Keratinocyte (primary cell): ENCODE measurements at places on chromosomes 6 and 20. TPM values are rescaled to one million over a fixed set of nuclear protein-coding genes. Genes with fewer than 3 reads are reported as not detected.

GRCh38 chr6:145258122-145258521 is 477.2 kb downstream of the EPM2A start:
- no peaks in the 10 kb centered on the region for H3K4me1 ChIP-seq
- DNase-seq, result no peak
- H3K27ac ChIP-seq, result no peak overlapping the region
- no peak overlapping the region for H3K4me3 ChIP-seq
- no peaks in the 10 kb centered on the region for H3K27me3 ChIP-seq
- no peaks in the 10 kb centered on the region for H3K36me3 ChIP-seq

- no peak overlapping the region for H3K27ac ChIP-seq
- peak overlapping the region; percentile 24 for H3K4me3 ChIP-seq
- peaks cover 7% of the 10 kb centered on the region for H3K4me1 ChIP-seq
Measured at GRCh38 chr20:36153736-36154699, 522 bp upstream of the EPB41L1 start.

- H3K27ac ChIP-seq, result no peak overlapping the region
- H3K4me1 ChIP-seq, result peaks cover 12% of the 10 kb centered on the region
- no peaks in the 10 kb centered on the region for H3K27me3 ChIP-seq
- peak overlapping the region; percentile 55 for H3K4me3 ChIP-seq
Measured at GRCh38 chr6:5025911-5026819, 22.3 kb upstream of the RPP40 start.

GRCh38 chr20:18919996-18920395 is 106.4 kb downstream of the SCP2D1 start:
- DNase-seq, result no peak
- no peak overlapping the region for H3K4me3 ChIP-seq
- no peaks in the 10 kb centered on the region for H3K36me3 ChIP-seq
- no peaks in the 10 kb centered on the region for H3K4me1 ChIP-seq

The ENPP3 gene
- polyA plus RNA-seq, result not detected in 3 replicates

The MLN gene
- not detected in 3 replicates for polyA plus RNA-seq

The BPIFA1 gene
- not detected in 3 replicates for polyA plus RNA-seq

The LPIN3 gene
- 15.6 to 32.4 TPM (median 18.1 TPM) in 3 replicates for polyA plus RNA-seq
